ENCODE measurements at places on chromosomes 12 and 14.

GRCh38 chr12:54616933-54617680 is 17.6 kb downstream of the LACRT start:
- no peak for DNase-seq

DNA sequence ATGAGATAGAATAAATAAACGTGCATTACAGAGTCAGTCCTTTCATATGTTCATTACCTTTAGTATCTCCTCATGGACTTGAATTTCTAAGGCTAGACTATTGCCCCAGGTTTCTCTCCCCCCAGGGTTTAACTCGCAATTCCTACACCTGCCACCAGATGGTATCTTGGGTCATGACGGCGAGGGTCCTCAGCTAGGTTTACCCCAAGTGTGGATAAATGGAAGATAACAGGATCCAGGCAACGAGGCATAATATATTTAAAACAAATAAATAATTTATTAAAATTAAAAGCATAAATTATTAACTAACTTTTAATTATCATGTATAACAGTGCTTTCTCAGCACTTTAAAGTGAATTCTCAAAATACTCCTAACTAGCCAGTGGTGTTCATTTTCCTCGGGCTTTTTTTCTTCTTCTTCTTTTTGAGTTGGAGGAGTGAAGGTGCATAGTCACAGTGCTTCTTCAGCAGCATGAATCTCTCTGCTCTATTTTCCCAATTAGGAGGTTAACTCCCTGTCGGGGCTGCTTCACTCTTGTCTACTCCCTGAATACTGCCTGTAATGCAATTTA is 243.5 kb upstream of the CAND1 start:
- peak; percentile 22 for DNase-seq

GRCh38 chr14:70785556-70785955 is 23.8 kb downstream of the MAP3K9 start:
- no peak for DNase-seq

DNA sequence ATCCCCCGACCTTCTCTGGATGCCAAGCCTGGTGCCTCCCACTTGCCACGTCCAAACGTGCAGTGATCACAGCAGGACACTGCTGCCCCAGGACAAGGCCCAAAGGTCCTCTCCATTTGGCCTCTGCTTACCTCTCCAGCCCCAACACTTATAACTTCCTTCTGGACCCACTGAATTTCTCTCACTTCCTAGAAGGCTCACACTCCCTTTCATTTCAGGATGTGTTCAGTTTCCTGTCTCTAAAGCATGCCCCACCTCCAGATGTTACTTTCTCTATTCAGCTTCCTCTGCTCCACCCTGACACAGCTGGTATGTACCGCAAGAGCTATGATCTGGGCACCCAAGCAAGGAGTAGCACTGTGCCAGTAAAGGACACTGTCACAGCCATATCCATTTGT is 33.0 kb downstream of the CDKL1 start:
- peak; percentile 61 for DNase-seq

DNA sequence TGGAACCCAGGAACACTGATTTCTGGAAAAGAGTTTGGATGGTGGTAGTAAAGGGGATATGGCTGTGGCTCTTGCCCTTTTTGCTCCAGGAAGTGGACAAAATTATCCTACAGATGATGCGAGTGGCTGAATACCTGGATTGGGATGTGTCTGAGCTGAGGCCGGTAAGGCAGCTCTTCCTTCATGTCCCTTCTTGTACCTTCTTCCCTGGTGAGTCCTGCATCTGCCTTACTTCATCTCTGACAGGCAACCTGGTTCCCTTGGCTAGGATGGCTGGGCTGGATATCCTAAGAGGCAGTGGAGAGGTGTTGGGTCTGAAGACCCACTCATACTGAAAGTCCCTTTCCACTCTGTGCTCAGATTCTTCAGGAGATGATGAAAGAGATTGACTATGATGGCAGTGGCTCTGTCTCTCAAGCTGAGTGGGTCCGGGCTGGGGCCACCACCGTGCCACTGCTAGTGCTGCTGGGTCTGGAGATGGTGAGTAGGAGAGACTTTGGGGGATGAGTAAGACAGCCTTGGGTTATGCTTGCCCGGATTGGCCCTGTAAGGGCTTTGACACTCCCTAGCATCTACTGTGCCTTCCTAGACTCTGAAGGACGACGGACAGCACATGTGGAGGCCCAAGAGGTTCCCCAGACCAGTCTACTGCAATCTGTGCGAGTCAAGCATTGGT is 8.0 kb downstream of the DGKA start:
- DNase-seq, result no peak

GRCh38 chr14:81682134-81682533 is 148.5 kb upstream of the SEL1L start:
- no peak for DNase-seq

- DNase-seq, result no peak
Observed at GRCh38 chr14:91021115-91021514, 39.3 kb downstream of the RPS6KA5 start.

DNA sequence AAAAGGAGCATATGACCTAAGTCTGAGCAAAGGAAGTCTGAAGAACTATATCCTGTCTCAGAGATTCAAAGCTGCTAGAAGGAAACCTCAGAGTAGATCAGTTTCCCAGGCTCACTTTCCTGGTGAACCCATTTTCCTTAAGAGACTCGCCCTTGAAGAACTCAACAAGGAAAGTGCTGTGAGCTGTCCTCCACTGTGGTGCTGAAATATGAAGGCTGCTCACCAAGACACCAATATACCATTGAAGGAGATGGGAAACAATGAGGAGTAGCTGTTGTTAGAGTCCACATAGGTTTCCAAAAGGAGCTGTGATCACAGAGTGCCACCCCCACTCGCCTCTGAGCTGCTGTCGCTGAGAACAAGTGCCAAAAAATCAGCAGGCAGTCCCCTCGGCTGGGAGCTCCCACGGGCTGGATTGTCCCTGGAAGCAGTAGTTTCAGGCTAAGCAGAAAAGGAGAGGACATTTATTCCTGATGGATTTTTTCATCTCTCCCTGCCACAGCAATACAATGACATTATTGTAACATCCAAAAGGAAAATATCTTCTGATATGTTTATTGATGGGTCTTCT is 282.1 kb downstream of the RPS29 start:
- no peak for DNase-seq

DNA sequence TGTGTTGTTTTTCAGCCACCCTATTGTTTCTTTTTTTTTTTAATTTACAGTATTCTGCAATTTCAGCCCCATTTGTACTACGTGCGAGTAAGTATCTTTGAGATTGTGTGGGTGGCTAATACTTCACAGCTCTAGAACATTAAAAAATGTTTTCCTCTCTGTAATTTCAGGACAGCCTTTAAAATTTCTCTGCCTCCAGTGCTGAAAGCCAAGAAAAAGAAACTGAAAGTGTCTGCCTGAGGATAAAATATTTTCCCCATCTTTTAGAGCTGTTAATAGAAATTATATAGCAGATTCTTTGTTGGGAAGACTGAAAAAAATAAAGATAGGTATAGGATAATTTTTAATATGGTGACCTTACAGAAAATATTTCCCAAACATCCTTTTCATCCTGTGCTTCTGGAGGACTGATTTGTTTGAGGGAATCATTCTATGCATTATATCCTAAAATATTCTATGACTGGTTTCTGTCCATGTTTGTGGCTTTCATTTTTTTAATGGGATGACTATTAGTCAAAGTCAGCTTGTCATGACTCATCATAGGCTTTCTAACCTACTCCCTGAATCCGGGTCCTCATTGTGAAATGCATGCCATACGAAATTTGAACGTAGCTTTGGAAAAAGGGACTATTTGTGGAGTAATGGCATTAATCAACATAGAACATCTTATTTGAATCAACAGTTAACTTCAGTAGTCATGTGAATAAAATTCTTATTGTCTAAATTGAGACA is 10.8 kb upstream of the TCTN2 start:
- DNase-seq, result no peak

- no peak for DNase-seq
Observed at GRCh38 chr12:19158923-19159322, 29.4 kb downstream of the PLEKHA5 start.

DNA sequence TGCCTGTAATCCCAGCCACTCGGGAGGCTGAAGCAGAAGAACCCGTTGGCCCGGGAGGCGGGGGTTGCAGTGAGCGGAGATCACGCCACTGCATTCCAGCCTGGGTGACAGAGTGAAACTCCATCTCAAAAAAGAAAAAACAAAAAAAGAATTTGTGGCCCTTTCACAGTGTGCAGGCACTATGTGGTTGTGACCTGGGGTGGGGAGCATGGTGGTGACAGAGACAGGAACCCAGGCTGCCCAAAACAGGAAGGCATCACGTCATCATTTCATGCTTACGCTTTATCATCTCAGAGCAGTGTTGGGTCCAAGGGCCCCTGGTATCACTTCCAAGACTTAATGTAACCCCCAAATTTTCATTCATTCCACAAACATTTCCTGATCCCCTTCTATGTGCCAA is 175.7 kb upstream of the GSC start:
- DNase-seq, result peak; percentile 67

- DNase-seq, result no peak
Observed at GRCh38 chr12:128008341-128008740, 258.6 kb upstream of the TMEM132C start.

DNA sequence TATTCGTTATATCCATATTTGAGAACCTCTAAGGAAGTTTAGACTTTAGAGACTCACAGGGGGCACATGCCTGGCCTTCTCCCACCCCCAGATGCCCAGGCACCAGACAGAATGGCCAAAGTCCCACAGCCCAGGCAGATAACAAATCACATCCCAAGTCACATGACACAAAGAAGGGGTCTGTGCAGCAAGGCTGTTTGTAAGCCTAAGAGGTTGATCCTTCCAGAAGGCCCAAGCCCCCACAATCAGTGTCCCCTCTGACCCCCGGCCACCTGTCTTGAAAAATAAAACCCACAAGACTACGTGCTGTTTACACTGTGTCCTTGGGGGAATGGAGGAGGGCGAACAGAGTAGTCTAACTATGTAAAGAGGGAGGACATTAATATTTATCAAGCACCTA is 5.1 kb downstream of the CTDSP2 start:
- no peak for DNase-seq

DNA sequence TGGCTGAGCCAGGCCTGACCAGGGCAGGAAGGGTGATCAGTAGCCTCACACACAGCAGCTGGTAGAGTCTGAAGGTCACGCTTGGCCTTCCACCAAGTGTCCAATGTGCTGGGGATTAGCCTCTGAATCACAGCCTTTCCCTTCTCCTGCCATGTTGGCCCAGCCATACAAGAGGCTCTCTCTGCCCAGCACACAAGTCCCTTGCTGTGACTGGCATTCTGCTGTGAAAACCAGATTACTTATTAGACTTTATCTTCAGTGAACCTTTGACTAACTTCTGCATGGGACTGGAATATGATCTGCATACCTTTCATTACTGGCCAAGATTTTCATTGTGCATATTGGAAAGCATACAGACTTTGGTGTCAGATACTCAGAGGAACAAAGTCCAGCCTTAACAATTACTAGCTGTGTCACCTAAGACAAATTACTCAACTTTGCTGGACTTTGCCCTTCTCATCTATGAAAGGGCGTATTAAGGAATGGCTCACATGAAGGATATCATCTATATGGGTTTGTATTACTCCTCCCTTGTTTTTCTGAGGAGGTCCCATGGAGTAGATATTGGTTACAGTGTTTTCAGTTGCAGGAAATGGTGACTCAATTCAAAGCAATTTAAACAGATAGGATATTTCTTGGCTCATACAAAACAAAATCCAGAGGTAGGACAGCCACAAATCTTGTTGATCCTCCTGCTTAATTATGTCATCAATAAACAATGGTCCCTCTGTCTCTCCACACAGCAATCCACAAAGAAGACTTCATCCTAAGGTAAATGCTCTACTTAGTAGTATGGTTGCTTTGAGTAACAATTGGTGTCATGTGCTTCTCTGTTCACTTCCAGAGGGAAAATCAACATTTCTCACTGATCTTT is 99.6 kb downstream of the DYRK2 start:
- DNase-seq, result no peak

Data from CD4-positive, alpha-beta T cell treated with Interleukin-1 beta for 1 hour (primary cell).